ENCODE measurements at places on chromosomes 12 and 14.
A peak's percentile ranks its signal among the peaks of the same experiment; 100 is the strongest.

GRCh38 chr14:56168007-56168616 lies 49.9 kb downstream of the PELI2 start:
- no peak for DNase-seq

GRCh38 chr12:99087278-99087677 lies 442.2 kb downstream of the APAF1 start:
- peak; percentile 38 for DNase-seq

DNA sequence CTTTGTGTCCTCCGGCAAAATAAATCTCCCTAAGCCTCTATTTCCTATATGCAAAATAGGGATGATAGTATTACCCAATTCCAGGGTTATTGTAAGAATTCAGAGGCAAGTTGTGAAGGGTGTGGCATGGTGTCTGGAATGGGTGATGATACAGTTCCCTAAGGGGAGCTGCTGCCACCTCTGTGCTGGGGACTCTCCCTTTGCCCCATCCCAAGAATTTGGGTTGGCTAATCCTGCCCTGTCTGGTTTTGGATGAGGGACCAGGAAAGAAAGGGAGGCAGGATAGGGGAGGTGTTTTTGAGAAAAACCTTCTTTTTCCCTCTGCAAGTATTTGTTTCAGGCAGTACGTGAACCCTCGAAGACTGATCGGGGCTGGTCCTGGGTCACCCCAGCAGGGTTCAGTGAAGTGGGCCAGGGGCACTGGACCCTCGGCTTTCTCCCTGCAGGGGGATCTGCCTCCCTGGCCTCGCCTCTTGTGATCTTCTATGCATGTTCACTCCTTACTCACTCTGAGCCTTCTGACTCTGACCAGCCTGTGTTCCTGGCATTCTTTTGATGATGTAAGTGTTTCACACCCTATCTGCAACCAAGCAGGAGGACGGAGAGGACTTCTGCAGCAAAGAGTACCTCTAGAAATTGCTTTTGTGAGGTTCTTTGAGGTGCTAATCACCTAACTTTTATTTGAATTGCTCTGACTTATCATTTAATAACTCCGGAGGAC lies 60.8 kb downstream of the RASSF3 start:
- DNase-seq, result no peak

GRCh38 chr14:59020382-59020781 lies 168.1 kb upstream of the DAAM1 start:
- peak; percentile 63 for DNase-seq

- no peak for DNase-seq
Observed at GRCh38 chr12:28497889-28498411, 307.7 kb downstream of the CCDC91 start.

DNA sequence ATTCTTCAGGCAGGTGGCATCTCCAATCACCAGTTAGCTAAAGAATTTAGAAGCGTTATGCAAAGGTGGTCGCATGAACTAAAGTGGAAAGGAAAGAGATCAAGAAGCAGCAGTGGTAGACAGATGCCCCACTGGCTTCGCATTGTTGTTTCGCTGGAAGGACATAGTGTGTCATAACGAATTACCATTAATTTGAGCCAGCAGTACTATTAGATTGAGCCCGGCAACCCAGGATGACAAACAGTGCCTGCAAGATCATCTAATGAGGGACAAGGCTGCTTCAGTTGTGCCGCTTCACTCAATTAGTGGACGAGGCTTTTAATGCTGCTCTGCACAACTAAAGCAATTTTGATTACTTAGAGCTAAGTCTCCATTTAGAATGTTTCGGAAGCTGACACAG lies 274.5 kb upstream of the SOX5 start:
- no peak for DNase-seq

Data from NCI-H82 (cell line).